OCI-M1 (cell line): ENCODE measurements at places on chromosomes 4 and X.

- DNase-seq: no peak
Observed at GRCh38 chr4:151443247-151443646, 34.3 kb downstream of the FHIP1A start.

- DNase-seq: peak; percentile 10
Observed at GRCh38 chr4:89995814-89996213, 101.2 kb downstream of the MMRN1 start.

DNA sequence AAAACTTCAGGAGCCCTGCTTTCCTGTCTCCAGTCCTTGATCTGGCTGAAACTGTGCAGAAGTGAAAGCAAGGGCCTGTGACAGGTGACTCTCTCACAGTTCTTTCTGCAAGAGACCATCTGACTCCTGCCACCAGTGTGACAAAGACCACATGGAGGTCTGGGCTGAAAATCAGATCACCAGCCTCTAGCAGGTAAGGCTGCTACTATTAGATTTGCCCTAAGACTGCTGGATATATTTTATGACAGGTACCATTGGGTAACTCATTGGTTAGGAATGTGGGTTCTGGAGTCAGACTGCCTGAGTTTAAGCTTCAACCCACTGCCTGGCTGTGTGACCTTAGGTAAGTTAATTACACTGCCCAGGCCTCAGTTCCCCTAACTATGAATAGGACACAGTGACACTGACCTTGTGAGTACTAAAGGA, 163.3 kb upstream of the SLC7A11 start:
- peak; percentile 68 for DNase-seq

DNA sequence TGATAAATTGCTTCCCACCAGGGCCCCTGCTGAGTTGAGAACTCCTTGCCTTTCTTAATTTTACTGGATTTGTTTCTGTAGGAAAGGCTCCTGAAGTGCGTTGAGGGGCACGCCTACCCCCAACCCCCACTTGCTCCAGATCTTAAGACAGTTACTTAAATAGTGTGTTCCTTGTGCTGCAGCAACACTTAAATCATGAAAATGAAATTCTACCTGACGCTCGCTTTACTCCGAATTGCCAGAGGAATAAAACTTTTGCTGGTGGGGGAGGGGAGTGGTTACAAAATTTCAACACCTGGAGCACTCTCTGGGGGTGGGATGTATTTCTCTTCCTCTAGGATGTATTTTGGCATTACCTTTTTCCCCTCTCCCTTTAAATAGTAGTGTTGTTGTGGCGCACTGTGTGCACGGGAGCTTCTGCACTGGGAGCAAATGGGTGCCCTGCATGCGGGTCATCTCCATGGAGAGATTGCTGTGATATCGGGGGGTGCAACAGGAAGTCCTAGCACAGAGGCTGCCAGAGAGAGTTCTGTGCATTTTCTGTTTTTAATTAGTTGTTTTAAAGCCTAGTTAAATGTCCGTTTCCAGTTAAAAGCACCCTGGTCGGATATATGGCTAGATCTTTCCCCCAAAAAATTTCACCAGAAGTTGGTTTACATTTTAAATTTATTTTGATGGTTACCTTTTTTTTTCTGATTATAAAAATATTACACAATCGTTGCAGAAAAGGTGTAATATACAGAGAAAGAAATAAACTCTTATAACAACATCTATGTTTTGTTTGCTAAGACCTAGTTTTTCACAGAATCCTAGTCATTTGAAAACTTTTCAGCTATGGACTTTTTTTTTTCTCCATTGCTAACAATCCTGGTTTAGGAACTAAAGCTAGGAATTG, 207.7 kb downstream of the SOWAHB start:
- DNase-seq: peak; percentile 38

DNA sequence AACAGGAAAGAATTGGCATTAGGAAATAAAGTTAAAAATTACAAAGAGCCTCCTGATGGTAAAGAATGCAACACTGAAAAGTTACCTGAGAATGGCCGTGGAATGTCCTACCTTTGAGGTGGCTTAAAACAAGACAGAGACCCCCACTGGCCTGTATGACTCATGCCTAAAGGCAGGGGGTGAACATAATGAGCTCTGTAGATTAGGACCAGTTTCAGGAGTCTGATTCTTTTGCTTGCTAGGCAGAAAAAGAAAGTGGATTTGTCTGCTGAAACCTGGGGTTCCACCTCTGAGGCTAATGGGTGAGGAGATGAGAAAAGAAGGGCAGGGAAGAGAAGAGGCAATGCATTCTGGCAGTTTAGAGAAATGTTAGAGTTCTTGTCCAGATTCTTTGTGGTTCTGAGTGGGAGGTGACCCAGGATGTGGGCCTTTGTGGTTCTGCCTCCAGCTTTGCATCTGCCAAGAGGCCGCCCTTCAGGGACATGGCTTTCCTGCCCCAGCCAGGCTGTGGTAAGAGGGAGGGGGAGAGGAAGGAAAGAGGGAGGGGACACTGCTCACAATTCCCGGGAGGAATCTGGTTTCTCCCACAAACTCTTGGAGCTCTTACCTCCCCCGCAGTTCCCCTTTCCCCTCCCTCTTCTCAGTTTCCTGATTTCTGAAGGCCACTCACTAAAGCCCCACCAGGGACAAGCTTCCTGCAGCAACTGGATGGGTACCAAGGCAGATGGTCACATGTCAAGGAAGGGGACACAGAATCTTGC, 109.6 kb downstream of the EFNB1 start:
- no peak for DNase-seq

DNA sequence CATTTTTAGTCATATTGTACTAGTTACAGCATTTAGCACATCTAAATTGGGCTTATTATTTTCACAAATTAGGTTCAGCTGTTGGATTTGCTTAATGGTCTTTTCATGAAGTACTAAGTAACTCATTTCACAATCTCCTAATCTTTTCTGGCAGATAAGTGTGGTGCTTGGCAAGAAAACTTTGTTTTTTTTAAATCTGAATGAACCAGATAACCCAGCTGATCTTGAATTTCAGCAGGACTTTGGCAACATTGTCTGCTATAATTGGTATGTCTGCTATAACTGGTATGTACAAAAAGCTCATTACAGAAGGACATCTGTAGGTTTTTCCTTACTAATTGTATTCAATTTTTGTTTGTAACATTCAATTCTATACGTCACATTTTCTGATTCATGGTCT, 22.7 kb downstream of the WDR19 start:
- no peak for DNase-seq

DNA sequence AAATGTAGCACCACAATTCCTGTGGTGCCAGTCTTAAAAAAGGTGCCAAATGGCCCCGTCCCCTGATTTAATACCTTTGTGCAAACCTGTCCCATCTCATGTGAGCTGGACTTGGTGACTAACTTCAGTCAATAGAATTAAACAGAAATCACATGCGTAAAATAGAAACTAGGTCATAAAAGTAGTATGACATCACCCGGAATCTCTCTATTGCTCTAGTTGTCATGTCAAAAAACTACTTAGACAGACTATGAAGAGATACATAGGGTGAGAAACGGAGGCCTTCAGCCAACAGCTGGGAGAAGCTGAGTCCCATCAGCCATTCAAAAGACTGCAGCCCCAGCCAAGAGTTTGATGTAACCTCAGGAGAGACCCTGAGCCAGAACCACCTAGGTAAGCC, 293.5 kb upstream of the HS3ST1 start:
- DNase-seq: no peak

- DNase-seq: no peak
Observed at GRCh38 chrX:45264865-45265264, 64.2 kb upstream of the DIPK2B start.

DNA sequence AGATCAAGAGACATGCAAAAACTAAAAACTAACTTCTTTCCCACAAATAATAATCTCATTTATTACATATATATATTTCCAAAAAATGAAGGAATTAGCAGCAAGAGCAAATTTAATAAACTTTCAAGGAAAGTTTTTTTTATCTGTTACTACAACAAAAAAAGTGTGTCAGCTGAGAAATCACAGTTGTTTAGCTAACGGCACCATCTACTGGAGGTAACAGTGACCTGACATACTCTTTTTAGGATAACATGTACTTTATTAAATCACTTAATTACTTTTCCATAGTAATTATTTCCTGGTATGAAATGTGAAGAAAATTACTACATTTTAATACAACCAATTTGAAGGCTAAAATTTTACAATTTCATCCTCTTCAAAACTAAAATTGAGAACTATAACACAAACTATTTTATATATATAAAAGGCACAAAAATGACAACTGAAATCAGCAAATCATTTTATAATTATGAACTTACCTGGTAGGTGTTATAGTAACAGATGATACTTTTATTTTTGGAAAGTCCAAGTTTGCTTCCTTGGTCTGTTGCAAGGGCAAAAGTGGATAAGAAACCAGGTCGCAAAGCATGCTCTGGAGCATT, 9.1 kb downstream of the LAMTOR3 start:
- DNase-seq: peak; percentile 61

DNA sequence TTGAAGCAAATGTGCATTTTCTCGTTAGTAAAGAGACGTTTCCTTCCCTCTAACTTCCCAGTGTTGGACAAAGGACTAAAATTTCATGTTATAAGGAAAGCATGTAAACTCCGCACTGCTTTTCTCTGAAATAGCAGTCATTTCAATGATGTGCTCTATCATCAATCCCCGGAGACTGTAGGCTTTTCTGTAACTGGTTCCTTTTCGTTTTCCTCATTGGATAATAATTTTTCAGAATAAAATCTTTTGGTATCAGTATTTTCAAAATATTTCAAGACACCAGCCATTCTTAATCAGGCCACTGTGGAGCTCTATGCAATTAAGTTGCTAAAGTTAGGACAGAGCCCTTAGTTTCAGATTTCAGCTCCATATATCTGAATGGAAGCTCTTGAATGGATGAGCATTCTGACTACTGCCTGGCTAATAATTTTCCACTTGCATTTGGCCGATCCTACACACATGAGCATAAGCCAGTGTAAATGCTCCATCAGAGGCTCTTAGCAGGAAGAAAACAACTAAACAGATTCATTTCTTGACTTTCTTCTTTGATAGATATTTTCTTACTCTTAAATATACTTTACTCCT, 157.7 kb downstream of the CHIC2 start:
- no peak for DNase-seq
